ENCODE measurements at places on chromosomes 1 and 21.

GRCh38 chr1:222014001-222014400, 272.1 kb upstream of the DUSP10 start:
- no peak for DNase-seq

DNA sequence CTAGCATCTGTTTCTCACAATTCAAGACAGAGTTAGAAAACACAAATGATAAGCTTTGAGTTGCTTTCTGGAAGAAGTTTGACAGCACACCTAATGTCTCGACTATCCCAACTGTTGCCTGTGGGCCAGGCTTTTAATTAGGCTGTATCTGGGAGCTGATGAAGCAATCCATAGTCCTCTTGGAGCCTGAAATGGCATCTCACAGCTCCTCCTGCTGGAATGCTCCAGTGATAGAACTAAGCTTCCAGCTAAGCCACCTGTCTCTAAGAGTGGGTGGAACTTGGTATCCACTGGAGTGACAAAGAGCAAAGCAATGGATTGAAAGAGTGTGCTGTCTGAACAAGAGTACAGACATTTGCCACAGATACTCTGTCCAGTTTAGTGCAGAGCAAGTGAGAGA, 605.3 kb upstream of the NR5A2 start:
- no peak for DNase-seq

- no peak for DNase-seq
Observed at GRCh38 chr21:37546299-37546908, 179.8 kb downstream of the DYRK1A start.

- no peak for DNase-seq
Observed at GRCh38 chr21:17854745-17855144, 35.6 kb upstream of the C21orf91 start.

DNA sequence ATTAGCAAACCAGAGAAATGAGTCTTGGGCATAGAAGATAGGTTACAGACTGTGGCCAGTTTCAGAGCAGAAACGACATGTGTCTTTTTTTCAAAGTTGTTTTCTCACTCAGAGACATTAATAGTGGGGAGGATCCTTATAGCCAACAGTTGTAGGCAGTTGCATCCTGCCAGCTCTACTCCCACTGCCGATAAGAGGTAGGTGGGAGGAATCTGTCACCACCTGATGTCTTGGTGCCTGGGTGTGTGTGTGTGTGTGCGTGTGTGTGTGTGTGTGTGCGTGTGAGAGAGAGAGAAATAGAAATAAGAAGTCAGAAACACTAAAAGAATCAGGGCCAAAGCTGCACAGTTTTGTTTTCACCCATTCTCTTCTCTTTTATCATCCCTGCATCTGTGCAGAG, 219.5 kb downstream of the ZP4 start:
- no peak for DNase-seq

DNA sequence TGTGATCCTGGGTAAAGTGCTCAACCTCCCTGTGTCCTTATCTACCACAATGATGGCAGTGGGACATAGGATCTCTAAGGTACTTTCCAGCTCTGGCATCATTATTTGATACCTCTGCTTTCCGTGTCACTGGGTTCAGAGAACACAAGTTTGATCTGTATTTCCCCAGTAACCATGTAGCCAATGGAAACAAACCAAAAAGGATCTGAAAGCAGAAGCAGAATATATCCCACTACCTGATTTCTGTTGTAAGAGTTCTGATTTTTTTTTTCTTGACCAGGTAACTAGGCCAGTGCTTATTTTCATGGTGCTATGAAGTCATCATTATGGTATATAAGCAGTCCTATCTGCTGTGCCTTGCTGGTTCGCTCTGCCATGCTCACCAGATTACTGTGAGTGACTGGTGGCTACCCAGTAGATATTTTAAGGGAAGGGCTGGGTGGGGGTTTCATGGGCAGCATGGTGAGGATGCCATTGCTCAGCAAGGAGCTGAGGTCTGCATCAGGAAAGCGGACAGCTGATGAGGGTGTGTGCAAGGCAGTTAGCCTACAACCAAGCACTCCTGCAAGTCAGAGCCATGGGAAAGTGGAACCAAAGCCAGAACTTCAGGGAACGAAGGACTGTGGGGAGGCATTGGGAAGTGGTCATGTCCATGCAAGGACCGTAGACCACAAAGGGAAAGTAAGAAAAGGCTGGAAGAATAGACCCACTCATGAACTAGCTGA, 104.9 kb upstream of the EDEM3 start:
- DNase-seq = no peak

DNA sequence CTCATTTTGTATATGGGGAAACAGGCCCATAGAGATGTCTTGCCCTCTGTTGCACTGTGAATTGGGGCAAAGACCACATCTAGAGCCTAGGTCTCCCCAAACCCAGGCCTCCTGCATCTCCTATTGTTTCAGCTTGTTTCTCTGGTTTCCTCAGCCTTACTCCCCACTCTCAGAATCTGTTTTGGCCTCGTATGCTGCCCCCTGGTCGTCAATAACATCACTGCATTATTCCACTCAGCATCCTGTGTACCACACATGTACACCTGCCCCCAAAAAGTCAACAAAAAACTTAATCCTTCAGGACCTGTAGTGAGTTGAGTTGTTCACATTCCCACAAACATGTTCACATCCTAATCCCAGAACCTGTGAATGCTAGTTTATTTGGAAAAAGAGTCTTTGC, 184.8 kb downstream of the BRINP2 start:
- no peak for DNase-seq

- DNase-seq = no peak
Observed at GRCh38 chr1:64515427-64515826, 45.5 kb downstream of the CACHD1 start.

- no peak for DNase-seq
Observed at GRCh38 chr1:97412737-97413136, 508.1 kb downstream of the DPYD start.

DNA sequence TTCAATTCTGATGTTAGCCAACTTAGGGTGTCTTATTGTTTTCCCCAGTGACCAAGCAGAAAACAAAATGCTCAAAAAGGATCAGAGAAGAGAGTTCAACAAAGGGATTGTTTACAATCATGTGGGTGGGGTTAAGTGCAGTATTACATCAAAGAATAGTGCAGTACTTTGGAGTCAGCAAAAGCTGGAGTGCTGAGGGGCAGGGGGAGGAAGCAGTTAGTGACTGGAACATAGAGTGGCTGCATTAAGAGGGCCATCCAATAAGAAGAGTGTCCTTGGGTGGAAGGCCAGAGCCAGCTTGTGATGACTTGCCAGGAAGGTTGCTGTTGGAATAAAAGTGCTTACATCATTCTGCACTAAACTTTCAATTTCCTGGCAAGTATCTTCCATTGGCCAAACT, 175.5 kb downstream of the CYYR1 start:
- DNase-seq = no peak

GRCh38 chr21:42236693-42237092, 17.8 kb downstream of the ABCG1 start:
- no peak for DNase-seq

GRCh38 chr21:16323596-16323995, 593.8 kb downstream of the USP25 start:
- no peak for DNase-seq

- no peak for DNase-seq
Observed at GRCh38 chr1:219331424-219331823, 157.7 kb downstream of the LYPLAL1 start.

DNA sequence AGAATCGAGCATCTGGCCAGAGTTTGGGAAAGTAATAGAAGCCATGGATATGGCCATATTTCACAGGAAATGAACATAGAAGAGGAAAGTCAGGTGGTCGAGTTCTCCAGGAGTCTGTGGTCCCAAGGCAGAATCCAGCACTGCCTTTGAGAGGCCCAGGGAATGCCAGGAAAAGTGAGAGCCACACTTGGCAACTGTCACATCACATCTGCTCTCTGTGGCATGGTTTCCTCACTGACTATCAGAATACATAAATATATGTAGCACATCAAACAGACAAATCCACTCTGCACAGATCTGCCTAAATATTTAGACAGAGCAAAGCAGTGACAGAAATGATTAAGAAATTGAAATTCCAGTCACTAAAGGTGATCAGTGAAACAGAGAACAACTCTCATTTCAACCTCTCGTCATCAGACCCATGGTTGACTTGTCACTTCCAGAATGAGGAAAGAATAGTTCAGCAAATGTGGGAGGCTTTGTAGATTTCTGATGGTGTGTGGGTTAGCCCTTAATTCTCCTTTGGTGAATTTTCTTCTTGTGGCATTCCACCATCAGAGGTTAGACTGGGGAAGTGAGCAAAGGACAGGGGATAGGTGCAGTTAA, 58.8 kb upstream of the MAN1A2 start:
- no peak for DNase-seq

- no peak for DNase-seq
Observed at GRCh38 chr1:181351740-181352139, 131.6 kb upstream of the CACNA1E start.

GRCh38 chr1:91916046-91916445, 30.1 kb upstream of the TGFBR3 start:
- DNase-seq = no peak

- no peak for DNase-seq
Observed at GRCh38 chr1:81170721-81171120, 630.0 kb upstream of the ADGRL2 start.

- no peak for DNase-seq
Observed at GRCh38 chr1:205596876-205597275, 34.9 kb downstream of the ELK4 start.

DNA sequence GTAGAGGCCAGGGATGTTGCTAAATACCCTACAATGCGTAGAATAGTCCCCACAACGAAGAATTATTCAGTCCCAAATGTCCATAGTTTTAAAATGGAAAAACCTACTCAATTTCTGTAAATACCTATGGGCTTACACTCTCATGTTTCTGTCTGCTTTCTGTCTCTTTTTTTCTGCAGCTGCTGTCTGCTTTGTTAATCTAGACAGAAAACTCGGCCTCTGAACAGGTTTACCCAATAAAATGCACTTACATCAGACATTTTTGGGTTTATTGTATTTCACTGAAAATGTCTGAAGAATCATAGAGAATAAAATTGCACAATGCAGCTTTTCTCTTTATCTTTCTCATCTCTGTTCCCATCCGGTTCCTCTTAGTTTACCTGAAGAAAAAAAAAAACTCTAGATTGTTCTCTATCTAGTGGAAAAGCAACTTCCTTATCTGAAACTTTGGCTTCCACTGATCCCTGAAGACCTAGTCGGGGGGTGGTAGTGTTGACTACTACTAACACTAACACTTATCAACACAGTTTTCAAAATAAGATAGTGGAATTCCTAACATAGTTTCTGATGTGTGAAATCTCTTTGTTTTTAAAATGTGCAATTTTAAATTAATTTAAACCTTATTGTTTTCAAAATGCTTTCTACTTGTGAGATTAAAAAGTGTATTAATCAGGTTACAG, 76.9 kb upstream of the CCDC190 start:
- no peak for DNase-seq

DNA sequence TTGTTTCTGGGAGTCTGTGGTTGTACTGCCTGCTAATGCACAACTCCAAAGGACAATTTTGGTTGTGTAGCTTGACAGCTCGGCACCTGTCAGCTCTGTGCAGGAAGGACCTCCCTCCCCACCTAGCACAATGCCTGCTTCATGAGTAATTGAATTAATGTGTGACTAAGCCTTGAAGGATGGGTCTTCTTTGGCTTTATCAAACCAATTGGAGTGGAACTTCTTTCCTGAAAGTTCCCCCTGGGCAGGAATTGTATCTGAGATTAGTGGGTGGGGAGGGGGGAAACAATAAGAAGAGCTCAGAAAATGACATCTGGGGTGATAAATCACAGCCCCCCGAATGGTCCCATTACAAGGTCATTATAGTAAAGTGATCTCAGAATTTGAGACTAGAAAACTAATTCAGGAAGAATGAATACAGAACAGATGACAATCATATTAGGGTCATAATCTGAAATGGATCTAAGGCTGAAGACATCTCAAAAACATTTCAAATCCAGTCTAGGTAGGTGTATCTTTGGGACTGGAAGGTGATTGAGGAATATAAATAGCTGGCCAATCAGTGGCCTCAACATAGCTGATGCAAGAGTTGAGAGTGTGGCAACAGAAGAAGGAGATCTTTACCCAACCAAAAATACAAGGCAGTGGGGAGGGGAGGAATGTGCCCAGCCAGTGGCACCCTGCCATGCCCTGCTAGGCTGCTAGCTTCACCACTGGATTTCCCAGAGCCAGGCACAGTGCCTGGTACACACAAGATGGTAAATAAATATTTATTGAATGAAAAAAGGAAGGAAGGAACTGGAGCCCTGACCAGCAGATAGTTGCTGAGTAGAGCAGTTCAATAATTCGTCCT, 10.1 kb upstream of the SESN2 start:
- no peak for DNase-seq

GRCh38 chr1:66968574-66968973, 43.8 kb downstream of the MIER1 start:
- no peak for DNase-seq

GRCh38 chr21:17455028-17455353, 57.9 kb upstream of the CXADR start:
- DNase-seq = no peak

DNA sequence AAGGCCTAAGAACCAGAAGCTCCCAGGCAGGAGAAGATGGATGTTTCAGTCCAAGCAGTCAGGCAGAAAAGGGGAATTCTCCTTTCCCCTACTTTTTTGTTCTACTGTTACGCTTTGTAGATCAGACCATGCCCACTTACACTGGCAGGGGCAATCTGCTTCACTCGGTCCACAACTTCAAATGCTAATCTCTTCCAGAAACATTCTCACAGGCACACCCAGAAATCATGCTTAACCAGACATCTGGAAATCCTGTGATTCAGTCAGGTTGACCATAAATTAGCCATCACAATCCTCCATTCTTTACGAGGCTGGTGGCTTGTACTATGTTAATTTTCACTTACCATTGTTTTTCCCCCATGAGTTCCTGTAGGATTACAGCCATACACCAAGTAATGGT, 23.8 kb upstream of the IL10 start:
- no peak for DNase-seq

GRCh38 chr1:69139007-69139406, 428.7 kb upstream of the LRRC7 start:
- no peak for DNase-seq

DNA sequence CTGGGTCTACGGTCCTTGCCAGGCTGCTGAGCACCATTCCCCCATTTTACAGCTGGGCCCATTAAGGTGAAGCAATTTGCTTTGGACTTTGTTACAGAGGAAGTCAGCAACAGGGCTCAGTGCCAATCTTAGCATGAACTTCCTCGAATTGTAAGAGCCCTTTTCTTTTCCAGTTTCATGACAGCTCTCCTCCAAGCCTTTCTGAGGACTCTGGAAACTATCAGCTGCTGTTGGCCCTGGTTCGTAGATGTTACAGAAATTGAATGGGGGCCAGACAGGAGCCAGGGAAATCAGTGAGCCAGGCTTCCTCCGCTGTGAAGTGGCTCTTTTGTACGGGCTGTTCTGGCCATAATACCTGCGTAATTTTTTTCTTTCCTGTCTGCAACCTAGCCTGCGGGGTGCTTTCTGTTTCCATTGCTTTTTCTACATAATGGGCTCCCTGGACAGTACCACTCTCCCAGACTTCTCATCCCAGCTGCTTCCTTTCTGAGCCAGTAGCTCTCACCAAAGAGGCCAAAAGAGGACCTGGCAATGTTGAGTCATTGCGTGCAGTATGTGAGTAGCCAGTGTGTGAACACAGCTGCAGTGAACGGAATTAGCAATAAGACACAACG, 386.3 kb downstream of the DISC1 start:
- DNase-seq = no peak

GRCh38 chr1:90133133-90133532, 138.2 kb downstream of the ZNF326 start:
- DNase-seq = no peak

Measured in T-helper 17 cell (primary cell).